Urinary bladder (tissue), 4 donors: ENCODE measurements at places on chromosomes 5 and 9. TPM values are rescaled to one million over a fixed set of nuclear protein-coding genes. Genes with fewer than 3 reads are reported as not detected.

SH3PXD2B gene
- 24.3 TPM for total RNA-seq

KIF24 gene
- total RNA-seq: 5.8 TPM

OSTF1 gene
- total RNA-seq: 32.7 TPM

NEURL1B gene
- total RNA-seq: 52.4 TPM

ANAPC2 gene
- total RNA-seq: 18.6 TPM

- DNase-seq: no peak
These were observed 4.3 kb downstream of the CD14 start for GRCh38 chr5:140628711-140629110.

- DNase-seq: no peak
These were observed 76.5 kb upstream of the IRX4 start for GRCh38 chr5:1959231-1959630.

DNA sequence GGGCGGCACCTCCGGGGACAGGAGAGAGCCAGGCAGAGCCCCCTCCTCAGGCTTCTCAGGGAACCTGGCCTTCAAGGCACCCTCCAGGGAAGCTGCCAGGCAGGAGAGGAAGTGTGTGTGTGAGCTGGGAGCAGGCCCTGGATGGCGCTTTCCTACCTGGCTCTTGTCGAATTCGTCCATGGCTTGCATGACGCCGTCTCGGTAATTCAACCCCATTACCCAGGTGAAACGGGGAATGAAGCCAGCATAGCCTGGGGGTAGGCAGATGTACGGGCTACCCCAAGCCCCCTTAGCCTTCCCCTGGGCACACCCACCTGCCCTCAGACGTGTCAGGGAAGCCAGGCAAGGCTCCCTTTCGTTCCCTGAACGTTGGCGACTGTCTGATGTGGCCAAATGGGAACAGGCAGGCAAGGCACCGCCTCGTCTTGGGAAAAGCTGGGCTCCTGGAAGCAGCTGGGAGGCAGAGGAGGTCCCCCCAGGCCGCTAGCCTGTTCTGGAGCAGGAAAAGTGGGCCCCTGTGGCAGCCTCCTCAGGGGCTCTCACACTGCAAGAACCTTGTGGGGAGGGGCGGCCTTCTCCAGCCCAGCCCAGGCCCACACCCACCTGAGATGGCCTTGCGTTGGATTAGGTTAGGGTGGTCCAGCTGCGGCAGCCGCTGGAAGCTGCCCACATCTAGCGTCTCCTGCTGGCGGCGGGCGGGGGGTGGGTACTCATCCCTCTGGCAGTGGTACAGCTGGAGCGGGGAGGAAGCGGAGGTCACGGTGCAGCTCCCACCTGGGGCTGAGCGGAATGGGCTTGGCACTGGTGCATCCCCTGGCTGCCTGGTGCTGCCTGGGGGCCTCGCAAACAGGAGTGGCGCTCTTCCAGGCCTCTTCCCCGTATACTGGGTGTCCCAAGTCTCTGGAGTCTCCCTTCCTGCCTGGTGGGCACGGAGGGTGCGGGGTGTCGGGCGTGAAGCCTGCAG lies 3.7 kb downstream of the TUBB4B start:
- no peak for DNase-seq

DNA sequence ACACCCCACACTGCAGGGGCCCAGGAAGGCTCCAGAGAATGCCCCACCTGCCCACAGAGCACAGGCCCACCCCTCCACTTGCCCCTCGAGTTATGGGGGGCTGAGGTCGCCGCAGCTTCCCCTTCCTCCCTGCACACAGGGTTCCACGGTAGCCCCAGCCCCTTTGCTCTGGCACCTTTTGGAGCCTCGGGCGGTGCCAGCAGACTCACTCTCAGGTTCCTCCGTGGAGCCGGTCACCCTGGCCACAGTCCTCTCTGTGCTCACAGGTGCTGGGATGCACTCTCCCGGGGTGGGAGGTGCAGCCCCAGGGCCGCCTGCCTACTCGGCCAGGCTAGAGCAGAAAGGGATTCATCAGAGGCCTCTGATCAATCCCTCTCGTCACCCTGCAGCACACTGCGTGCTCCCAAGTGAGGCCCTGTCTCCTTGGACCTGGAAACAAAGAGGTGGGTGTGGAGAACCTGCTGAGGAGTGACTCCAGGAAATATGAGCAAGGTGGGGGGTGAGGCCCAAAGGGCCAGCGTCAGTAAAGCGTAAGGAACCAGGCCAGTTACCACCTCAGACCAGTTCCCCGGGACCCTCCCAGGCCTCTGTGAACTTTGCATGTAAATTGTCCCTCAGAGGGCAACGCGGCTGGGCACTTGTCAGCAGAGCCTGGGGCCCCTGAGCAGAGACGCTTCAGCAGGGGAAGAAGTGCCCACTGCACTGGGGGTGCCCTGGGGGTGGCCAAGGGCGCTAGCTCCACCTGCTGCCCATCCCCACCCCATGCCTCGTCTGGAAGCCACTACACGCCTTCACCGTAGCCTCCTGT lies 167.8 kb downstream of the OLFM1 start:
- no peak for DNase-seq

- DNase-seq: no peak
These were observed 93.4 kb downstream of the STRBP start for GRCh38 chr9:123174887-123175518.

GRCh38 chr9:114745879-114746550 lies 59.8 kb downstream of the TNFSF15 start:
- no peak for DNase-seq

GRCh38 chr9:7115606-7116005 lies 357.8 kb downstream of the KDM4C start:
- DNase-seq: no peak

- DNase-seq: no peak
These were observed 24.6 kb downstream of the MED10 start for GRCh38 chr5:6353602-6354302.

GRCh38 chr9:99288830-99289229 lies 66.7 kb downstream of the SEC61B start:
- no peak for DNase-seq

- DNase-seq: no peak
These were observed 71.5 kb upstream of the RPS23 start for GRCh38 chr5:82349652-82350051.

DNA sequence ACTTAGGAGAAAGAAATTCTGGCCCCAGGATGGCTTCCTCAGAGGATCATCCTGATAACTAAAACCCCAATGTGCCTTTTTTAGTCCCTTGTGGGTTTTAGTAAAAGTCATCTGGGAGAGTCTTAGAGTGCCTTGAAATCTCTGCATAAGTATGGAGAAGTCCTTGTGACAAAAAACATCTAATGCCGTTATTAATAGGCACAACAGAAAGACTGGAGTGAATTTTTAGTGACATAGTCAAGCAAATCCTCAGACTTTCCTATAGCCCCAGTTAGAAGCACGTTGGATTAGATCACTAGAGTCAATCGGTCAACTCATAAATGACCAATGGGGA lies 108.2 kb upstream of the MPDZ start:
- no peak for DNase-seq

DNA sequence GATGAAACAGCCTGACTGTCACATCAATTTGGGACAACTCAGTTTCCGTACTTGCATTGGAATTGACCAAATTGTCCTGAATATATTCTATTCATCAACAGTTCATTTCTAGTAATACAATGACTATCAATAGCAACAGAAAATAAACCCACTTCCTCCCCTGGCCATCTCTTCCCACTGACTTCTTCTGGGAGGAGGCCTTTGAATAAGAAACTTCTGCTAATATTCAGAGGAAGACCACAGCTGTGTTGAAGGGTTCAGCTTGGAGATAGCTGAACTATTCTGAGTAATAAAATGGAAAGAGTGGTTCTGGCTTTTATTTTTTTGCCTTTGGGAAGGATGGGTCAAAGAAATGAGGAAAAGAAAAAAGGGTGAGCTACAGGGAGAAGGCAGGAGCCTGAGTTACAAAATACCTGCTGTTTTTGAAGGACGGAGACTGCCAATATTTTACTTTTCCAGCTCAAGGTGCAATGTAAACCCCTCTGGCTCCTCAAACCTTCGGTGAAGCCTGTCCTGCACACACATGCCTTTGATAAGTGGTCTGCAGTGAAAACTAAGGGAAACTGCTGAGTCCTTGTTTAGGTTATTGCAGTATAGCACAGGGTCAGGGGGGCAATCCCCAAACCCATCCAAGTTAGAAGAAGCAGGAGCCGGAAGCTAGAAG lies 29.9 kb downstream of the FYB1 start:
- DNase-seq: no peak

DNA sequence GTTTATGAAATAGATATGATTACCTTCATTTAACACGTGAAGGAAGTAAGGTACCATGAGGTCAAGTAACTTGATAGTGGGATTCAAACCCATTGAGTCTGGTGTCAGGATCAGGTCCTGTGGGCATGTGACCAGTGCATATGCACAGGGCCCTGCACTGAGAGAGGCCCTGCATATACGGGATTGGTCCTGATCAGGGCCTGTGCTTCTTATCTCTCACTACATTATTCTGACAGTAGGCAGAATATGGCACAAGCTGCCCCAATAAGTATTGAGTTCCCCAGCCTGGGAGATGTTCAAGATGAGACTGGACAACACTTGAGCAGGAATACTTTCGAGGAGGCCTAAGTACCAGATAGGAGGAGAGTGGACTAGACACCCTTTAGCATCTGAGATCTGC lies 44.0 kb downstream of the GALNT10 start:
- DNase-seq: no peak

- no peak for DNase-seq
These were observed 247.5 kb downstream of the TMEM161B start for GRCh38 chr5:88021141-88021540.

DNA sequence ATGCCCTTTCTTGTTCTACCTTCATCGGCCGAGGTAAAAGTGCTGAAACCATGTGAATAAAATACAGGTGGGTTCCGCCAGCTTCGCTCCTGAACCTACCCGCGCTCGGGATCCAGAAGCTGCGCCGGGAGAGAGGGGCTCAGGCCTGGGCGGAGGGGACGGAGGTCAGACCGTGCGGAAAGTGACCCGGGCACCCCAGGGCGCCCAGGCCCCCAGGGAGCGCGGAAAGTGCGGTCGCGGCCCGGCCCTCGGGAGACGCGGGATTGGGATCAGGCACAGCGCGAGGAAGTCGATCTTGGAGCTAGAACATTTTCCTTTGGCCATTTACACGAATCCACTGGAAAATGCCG lies 329 bp downstream of the SYK start:
- DNase-seq: no peak

DNA sequence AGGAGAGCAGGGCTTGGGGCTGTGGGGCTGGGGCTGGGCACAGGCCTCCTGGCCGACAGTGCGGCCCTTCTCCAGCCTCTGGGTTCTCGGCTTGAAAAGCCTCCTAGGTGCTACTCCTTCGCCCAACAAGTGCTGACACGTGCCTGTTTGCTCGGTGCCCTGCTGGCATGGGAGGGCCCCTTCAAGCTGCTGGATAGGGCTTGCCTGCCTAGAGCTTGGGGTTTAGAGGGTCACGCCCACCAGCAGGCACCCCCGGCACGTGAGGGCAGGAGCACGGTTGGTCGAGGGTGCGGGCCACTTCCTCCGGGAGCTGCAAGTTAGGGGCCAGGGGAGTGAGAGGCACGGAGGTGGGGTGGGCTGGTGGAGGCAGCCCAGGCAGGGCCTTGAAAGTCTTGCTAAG lies 106.2 kb downstream of the RXRA start:
- DNase-seq: no peak
